ENCODE measurements at places on chromosomes 13 and 19.

- DNase-seq: no peak
Observed at GRCh38 chr13:112034231-112034630, 32.7 kb upstream of the SOX1 start.

- DNase-seq: no peak
Observed at GRCh38 chr19:48591021-48591420, 15.5 kb upstream of the SPACA4 start.

DNA sequence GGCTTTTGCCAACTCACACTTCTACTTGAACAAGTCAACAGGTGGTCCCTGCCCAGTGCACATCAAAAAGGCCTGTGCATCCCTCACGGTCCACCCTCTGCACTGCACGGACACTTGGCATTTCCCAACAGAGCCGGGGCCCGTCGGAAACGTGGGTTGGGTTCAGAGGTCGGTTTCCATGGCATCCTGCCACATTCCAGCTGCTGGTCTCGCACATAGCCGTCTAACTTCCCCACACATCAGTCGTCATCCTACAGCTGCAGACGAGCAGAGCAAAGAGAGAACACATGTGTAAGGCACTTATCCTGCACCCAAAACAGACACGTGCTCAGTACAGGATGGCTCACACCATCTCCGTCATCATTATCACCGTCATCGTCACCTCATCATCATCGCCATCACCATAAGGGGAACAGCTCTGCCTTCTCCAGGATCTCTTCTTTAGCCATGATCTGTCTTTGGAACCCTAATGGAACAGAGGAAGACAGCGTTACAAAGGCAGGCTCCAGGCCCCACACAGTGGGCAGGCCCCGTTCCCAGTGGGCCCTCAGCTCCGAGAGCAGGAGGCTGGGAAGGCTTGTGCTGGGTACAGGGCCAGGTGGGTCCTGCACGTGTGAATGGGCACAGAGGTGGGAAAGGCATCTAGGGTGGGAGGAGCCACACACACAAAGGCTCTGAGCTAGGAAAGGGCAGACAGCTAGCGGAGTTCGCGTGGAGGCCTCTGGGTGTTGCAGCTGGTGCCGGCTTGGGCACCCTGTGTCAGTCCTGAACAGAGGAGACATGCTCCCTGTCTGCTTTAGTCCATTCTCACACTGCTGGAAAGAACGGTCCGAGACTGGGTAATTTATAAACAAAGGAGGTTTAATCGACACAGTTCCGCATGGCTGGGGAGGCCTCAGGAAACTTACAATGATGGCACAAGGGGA, 170.8 kb upstream of the SOX1 start:
- DNase-seq: no peak

- no peak for DNase-seq
Observed at GRCh38 chr13:77800219-77800618, 102.7 kb downstream of the SLAIN1 start.

- no peak for DNase-seq
Observed at GRCh38 chr13:45341799-45342500, 967 bp upstream of the TPT1 start.

GRCh38 chr19:33402421-33403220, 29.1 kb downstream of the CEBPG start:
- DNase-seq: no peak

DNA sequence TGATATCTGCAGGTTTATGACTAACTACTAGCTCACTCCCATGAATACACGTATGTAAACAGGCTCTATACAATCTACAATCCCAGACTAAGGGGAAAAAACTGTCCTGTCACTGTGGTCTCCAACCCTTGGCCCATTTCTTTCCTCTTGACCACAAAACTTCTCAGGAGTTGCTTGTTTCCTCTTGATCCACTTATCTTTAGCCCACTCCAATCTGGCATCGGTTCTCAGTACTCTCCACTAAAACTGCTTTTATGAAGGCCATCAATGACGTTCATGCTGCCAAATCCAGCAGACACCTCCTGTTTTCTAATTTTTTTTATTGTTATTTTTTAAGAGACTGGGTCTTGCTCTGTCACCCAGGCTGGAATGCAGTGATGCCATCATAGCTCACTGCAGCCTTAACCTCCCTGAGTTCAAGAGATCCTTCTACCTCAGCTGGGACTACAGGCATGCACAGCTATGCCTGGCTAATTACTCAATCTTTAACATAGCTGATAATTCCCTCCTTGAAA, 31.9 kb upstream of the USPL1 start:
- DNase-seq: no peak

- no peak for DNase-seq
Observed at GRCh38 chr13:33489563-33489962, 204.0 kb upstream of the STARD13 start.

Data from LoVo (cell line).